ENCODE measurements at places on chromosomes 3 and 15.

DNA sequence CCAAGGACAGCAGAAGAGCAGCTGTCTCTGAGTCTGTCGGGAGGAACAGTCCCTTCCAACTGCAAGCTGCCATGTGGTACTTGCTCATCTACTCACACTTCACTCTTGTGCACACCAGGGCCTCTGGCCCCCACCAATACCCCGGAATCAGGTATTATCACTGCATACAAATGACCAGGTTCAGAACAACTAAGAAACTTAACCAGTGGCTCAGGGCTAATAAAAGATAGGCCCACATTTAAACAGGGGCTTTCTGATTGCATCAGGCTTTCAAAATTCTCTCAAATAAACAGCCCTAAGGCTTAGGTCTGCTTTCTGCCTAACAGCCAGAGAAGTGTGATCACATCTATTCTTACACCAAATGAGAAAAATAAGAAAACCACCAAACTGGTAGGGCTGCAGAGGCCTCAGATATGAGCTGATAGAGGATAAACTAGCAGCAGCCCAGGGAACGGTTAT is 20.7 kb downstream of the CCDC12 start:
- DNase-seq, result no peak

DNA sequence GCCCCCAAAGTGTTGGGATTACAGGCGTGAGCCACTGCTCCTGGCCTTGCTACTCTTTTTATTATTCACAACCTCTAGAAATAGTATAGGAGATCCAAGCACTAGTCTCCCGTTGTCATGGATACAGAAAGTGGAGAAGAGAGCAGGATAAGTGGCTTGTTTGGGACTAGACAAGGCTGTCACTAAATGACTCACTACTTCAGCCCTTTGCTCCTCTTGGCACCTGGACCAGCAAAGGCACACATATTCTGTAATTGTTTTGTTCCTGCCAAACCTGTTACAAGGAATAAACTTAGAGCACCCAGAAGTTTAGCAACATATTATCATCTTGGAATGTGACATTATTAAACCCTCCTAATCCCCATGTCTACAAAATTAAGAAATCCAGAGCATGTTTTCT is 427.2 kb upstream of the THBS1 start:
- no peak for DNase-seq

GRCh38 chr15:82930461-82930860 is 22.1 kb downstream of the HOMER2 start:
- no peak for DNase-seq

- no peak for DNase-seq
Observed at GRCh38 chr3:69865925-69866679, 126.8 kb downstream of the MITF start.

DNA sequence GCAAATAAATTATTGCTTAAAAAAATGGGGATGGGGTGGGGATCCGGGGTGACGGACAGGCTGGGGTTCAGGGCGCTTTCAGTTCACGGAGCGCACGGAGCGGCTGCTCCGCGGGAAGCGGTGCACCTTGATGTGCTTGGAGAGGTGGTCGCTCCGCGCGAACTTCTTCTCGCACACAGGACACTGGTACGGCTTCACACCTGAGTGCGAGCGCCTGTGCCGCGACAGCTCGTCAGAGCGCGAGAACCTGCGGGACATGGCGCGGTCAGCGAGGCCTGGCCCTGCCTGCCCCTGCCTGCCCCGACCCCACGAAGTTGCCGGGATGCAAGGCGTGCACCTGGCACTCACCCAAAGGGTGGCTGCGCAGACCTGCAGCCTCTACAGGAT is 13.6 kb downstream of the KLF15 start:
- DNase-seq, result no peak

DNA sequence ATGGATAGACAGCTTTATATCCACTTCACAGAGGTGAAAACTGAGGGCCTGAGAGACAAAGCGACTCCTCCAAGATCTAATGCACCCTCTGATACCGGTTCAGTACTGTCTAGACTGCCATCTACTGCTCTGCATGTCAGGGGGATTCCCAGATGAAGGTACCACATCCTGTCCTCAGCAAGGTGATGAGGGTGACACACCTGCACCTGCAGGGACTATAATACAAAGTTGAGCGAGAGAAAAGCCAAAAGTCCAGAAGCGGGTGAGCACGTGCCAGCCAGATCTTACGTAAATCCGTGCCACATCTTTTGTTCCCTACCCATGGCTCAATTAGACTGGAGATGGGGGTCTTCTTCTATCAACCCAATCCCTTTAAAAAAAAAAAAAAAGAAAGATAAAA is 32.4 kb upstream of the HES1 start:
- no peak for DNase-seq

DNA sequence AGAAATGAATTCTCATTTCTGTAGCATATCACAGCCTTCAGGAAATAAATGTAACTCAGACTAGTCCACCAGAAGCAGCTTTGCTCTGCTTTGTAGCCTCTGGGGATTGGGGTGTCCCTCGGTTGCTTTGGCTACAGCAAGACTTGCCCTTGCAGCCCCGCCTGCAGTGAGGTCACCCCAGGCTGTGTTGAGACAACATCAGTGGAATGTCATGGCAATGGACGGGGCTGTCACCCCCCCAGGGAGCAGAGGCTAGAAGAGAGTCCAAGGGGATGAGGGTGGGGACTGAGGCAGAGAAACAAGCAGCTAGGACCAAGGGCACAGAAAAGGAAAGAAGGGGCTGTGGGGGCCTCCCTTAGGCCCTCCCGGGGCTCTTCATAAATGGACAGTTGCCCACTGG is 854 bp downstream of the CLEC3B start:
- no peak for DNase-seq

GRCh38 chr15:40823572-40824343 is 4.8 kb downstream of the PPP1R14D start:
- no peak for DNase-seq

DNA sequence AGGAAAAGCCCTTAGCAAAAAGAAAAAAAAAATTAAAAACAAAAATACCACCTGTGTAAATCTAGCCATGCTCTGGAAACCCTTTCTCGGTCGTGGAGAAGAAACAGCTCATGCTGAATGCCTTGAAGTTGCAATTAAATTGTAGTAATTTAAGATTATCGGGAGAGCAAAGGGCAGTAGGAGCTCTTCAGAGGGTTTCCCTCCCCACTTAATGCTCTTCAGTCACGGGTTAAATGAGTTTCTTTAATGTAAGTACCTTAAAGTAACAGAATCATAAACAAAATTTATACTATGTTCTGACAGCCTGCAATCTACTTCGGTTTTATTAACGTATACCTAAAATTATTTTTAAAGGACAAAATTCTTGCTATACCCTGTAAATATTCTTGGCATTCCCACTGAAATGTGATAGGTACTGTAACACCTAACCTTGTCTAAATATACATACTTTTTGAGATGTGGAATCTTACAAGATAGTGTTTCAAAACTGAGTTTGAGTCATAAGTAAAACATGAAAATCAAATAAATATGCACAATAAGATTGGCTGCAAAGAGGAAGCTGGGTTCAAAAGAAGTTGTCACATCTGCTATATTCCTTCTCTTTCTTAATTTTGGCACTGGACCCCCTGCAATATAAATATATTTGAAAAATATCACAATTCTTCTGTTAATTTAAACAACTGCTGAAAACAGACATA is 5.3 kb downstream of the FOXP1 start:
- DNase-seq, result no peak

GRCh38 chr15:94004697-94005096 is 226.7 kb upstream of the MCTP2 start:
- no peak for DNase-seq

DNA sequence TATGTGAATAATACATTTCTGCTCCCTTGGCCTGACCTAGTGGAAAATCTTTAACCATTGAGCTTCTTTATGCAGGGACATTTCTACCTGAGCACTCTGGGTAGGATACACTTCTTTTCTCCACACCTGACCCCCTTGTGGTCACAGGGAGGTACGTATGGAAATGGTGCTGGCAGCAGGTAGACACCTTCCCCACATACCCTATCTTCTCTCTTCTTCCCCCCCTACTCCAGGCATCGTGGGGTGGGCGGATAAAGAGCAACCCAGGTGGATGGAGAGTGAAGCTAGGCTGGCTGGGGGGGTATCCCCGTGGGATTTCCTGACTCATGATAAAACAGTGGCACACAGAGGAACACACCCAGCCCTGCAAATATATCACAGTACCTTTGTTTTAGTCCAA is 312.1 kb downstream of the ARRDC4 start:
- DNase-seq, result no peak

DNA sequence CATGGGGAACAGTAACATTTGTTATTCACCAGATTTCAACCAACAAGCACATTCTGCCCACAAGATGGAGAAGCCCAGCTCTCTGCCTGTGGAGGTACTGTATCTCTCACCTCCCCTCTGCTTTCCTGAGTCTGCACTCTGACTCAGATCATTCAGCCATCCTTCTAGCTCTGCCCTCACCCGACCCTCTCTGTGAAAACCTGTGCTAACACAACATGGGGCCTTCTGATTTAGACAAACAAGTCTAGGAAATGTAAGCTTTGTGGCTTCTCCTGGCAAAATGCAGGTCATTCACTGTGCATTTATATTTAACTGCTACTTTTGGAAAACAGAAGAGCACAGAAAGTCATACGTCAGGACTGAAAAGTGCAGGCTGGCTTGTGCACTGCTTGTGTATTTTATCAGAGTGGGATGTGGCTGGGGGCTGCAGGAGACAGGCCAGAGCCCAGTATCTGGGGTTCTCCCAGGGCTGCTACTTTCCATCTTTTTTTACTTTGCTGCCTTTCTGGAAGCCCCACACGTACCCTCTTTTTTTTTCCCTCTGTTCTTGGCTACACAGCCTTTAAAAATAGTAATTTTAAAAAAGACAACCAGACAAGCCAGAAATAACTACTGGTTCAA is 50.8 kb downstream of the SUSD5 start:
- no peak for DNase-seq

GRCh38 chr3:132079147-132079546 is 44.3 kb upstream of the CPNE4 start:
- no peak for DNase-seq

DNA sequence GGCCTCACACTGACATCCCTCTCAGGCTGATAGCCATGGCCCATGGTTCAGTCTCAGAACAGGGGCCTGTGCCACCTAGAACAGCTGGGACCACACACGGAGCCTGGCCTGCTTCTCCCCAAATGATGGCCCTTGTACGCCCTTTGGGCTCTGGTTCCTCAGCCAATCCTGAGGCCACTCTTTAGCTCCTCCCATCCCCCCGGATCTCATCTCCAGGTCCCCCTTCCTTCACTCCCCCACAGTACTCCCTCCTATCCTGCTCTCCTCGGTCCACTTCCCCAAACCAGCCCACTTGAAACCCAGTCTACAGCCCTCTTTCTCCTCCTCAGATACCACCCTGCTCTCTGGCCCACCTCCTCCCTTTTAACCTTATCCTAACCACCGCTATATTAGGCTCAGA is 17.8 kb upstream of the ZFYVE19 start:
- DNase-seq, result no peak
